Activated gamma-delta T cell (primary cell): ENCODE measurements at places on chromosomes 4 and X.

- DNase-seq: no peak
These were observed 19.9 kb downstream of the MAGEB17 start for GRCh38 chrX:16187024-16187760.

GRCh38 chrX:119853444-119853843 is 681 bp upstream of the UPF3B start:
- DNase-seq: no peak

DNA sequence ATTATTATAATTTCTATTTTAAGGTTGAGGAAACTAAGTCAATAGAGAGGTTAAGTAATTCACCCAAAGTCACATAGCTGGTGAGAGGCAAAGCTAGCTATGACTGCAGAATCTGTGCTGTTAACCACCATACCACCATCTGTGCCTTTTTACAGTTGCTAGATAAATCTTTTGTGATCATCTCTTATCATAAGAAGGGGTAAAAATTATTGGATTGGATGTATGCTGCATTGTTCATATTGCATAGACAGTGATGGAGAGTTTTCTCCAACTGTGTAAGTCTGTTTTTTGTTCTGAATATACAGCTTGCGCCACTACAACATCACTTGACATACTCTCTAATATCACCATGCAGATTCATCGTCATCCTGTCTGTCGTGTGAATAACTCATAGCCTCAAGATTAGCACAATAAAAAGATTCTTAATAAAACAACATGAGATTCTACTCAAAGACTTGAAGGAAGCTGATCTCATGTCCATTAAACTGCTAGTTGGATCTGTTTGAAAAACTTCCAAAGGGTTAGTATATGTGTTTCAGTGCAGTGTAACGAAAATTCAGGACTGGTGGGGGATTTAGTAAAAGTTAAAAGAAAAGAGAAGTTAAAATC is 495.9 kb downstream of the SPRY1 start:
- no peak for DNase-seq

GRCh38 chr4:31089815-31090214 is 369.6 kb downstream of the PCDH7 start:
- DNase-seq: no peak

DNA sequence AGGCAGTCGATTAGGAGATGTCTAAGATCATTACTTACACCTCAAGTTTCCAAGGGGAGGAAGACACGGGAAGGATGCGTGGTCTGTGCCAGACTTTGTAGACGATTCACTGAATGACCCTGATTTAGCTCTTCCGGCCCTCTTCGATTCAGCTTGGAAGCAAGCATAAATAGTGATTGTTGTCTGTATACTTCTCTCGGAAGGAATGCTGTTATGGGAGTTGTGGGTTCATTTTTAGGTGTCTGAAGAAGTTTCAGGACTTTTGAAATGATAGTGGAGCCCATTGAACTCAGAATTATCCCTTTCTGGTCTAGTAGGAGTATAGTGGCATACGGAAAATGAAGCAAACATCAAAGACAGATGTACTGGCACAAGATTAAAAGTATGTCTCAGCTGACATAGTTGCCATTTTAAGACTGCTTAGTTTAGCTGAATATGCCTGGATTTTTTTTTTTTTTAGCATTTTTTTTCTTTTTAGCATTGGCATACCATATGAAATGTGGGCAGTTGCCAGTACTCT is 1.0 kb upstream of the ANKRD17 start:
- no peak for DNase-seq

GRCh38 chr4:188841523-188841922 is 702.3 kb downstream of the TRIML1 start:
- no peak for DNase-seq

- no peak for DNase-seq
These were observed 671.7 kb upstream of the NR3C2 start for GRCh38 chr4:149113804-149114430.

DNA sequence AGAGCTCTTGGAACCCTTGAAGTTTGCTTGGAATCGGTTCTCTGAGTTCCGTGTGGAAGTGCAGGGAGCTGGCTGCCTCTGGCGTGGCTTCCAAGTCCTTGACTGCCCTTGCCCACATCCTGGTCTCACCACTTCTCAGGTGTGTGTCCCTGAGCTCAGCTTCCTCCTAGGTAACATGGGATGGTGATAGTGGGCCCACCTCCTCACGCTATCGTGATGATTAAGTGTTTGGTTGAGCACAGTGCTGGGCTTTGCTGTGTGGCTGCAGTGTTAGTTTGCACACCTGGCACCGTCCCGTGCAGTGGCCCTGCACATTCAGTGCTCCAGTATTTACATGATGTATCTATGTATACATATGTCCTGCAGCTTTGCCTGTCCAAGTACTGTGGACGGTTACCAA is 81.5 kb downstream of the CLDN34 start:
- DNase-seq: no peak

DNA sequence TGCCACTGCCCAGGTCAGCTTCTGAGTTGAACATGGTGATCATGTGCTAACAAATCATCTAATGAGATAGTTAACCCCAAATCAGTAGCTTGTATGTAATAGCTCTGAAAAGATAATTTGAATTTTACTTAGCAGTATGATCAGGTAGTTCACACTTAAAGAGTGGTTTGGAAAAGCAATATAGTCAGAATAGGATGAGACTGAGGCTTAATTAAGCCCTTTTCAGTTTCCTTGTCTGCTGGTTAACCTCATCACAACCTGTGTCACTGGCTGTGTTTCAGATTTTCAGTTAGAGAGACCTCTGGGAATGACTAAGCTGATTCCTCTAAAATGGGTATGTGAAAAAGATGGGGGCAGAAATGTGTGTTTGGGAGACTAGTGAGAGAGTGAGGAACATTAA is 38.1 kb downstream of the GPR174 start:
- no peak for DNase-seq

DNA sequence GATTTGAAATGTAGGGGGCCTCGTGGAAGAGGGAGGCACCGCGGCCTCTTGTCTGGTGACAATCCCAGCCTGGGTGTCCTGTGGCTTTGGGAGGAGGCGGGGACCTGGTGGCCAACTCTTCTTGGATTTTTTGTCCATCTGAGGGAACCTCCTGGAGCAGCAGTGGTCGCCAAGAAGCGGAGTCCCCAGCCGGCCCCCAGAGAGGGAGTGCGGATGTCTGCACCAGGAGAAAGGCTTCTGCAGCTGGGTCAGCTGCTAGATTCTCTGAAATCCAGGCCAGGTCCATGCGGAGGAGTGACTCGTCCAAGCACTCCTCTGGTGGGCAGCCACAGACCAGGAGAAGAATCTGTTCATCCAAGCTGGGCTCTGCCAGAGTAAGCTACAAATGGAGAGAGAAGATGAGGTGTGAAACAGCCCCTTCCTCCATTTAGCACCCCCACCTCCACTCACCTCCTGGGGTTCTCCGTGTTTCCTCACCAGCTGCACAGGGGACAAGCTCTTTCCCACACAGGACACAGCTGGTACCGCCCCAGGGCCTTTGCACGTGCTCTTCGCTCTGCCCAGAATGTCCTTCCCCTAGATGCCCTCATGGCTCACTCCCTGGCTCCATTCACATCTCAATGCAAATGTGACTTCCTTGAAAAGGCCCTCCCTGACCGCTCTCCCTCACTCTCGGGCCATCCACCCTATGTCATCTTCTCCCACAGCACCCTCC is 27.6 kb downstream of the C4orf50 start:
- no peak for DNase-seq

- DNase-seq: no peak
These were observed 262.0 kb downstream of the BCOR start for GRCh38 chrX:39835776-39836175.

- no peak for DNase-seq
These were observed 243.9 kb upstream of the VCX3A start for GRCh38 chrX:6778544-6779503.

DNA sequence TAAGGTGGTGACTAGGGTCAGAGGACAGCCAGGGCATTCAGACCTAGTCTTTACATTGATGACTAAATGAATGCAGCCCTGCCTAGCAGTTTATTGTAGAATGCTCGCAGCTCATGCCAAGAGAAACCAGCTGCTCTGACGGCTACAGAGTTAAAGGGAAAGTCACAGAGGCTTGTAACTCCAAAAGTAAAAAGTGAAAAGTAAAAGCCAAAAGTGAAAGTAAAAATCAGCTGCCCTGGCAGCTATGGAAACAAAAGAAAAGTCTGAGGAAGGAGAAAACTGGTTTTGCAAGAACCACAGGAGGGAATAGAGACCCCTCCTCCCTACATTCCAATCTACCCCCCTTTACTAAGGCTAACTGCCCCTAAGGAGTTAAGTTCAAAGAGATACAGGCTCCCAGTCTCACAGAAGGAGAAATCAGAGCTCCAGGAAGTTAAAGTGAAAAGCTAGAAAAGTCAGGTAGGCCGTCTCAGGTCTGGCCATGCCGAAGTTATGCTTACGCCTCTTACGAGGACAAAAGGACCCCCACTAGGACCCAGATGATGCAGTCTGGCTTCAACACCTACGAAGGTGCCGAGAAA is 6.0 kb downstream of the GAGE10 start:
- no peak for DNase-seq

DNA sequence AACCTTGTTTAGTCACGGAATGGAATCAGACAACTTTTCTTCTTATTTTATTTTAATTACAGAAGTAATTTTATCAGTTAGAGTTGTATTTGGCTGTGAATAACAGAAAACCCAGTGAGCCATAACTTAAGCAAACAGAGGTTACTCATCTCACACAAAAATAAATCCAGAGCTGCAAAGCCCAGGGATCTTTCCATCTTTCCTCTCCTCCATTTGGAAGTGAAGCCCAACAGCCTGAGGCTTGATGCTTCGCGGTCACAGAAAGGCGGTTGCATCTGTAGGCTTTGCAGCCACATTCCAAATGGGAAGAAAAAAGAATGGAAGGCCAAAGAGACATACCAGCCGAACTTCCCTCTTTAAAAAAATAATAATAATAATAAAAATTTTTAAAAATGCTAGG is 22.6 kb downstream of the CHRNA9 start:
- no peak for DNase-seq

DNA sequence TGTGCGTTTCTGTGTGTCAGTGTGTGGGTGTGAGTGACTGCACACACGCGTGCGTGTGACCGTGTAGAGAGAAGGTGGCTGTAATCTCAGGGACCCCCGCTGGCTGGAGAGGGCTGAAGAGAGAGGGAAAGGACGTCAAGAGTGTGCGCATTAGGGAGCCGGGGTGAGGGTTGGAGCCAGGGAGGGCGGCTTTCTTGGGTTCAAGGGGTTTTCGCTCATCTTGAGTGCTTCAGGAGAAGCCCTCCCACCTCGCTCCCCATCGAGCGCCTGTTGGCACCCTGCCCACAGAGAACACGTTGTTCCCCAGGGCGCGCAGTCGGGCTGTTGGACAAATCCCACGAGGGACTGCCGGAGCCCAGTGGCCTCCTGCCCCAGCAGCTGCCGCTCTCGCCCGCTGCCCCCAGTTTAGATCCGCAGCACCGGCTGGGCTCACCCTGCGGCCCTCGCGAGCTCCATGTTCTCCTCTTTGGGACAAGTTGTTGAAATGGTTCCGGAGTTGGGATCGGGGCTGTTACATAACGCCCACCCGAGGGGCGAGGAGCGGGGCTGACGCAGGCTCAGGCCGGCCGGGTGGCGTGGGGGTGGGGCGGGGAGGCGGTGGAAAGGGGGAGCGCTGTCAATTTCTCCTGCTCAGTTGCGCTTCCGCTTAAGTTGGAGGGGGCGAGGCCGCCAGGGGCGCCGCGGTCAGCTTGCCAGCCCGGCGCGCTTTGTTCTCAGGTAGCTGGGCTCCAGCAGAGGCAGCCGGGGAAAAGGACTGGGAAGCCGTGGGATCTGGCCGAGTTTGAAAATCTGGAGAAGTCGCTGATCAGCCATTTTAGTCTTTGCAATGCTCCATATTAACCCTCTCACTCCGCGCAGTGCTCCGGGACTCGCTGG is 1.6 kb downstream of the GRIA2 start:
- no peak for DNase-seq

- no peak for DNase-seq
These were observed 105.9 kb downstream of the IL1RAPL1 start for GRCh38 chrX:28693101-28693500.
